Spleen (tissue), 13 donors: ENCODE measurements at places on chromosomes 11 and 22. TPM values are rescaled to one million over a fixed set of nuclear protein-coding genes. Genes with fewer than 3 reads are reported as not detected.
A peak's percentile ranks its signal among the peaks of the same experiment; 100 is the strongest.

EHF gene
- 0.46 TPM for total RNA-seq

- H3K36me3 ChIP-seq = peaks cover 6% of the 10 kb centered on the region
- no peaks in the 10 kb centered on the region for H3K27me3 ChIP-seq
- H3K27ac ChIP-seq = peak within 1 kb of the TSS; percentile 96
- peaks cover 19% of the 10 kb centered on the region for H3K4me1 ChIP-seq
- H3K4me3 ChIP-seq = peak within 1 kb of the TSS; percentile 62
Measured at GRCh38 chr22:35257321-35258190, at the start of gene HMGXB4. TSS of gene HMGXB4 (plus strand) at chr22:35257493. CDS start at chr22:35262391, 4,898 bp downstream.

GRCh38 chr11:67564230-67564629, 19.4 kb upstream of the GSTP1 start:
- H3K27ac ChIP-seq = no peak overlapping the region
- no peaks in the 10 kb centered on the region for H3K36me3 ChIP-seq
- peaks cover 3% of the 10 kb centered on the region for H3K4me1 ChIP-seq
- no peaks in the 10 kb centered on the region for H3K27me3 ChIP-seq
- no peak overlapping the region for H3K4me3 ChIP-seq

- H3K27ac ChIP-seq = no peak overlapping the region
- no peak overlapping the region for H3K4me3 ChIP-seq
- H3K4me1 ChIP-seq = peaks cover 11% of the 10 kb centered on the region
- no peak for DNase-seq
- H3K27me3 ChIP-seq = no peaks in the 10 kb centered on the region
- H3K36me3 ChIP-seq = no peaks in the 10 kb centered on the region
Measured at GRCh38 chr11:25983280-25983679, 348.6 kb upstream of the ANO3 start.

OR10D3 gene
- total RNA-seq = not detected

GRCh38 chr11:14537134-14537599, 17.0 kb upstream of the PSMA1 start:
- H3K4me3 ChIP-seq = no peak overlapping the region
- peaks cover 42% of the 10 kb centered on the region for H3K4me1 ChIP-seq
- no peak for DNase-seq
- H3K27me3 ChIP-seq = no peaks in the 10 kb centered on the region
- no peaks in the 10 kb centered on the region for H3K36me3 ChIP-seq
- H3K27ac ChIP-seq = no peak overlapping the region

SGSM1 gene
- 1.0 TPM for total RNA-seq

- H3K4me1 ChIP-seq = peaks cover 5% of the 10 kb centered on the region
- H3K27me3 ChIP-seq = no peaks in the 10 kb centered on the region
- H3K27ac ChIP-seq = no peak overlapping the region
- H3K36me3 ChIP-seq = no peaks in the 10 kb centered on the region
- DNase-seq = no peak
- no peak overlapping the region for H3K4me3 ChIP-seq
Measured at GRCh38 chr11:66183494-66184048, 84.9 kb upstream of the RAB1B start.

GRCh38 chr11:134425816-134426536, 13.9 kb upstream of the B3GAT1 start:
- H3K27me3 ChIP-seq = no peaks in the 10 kb centered on the region
- no peaks in the 10 kb centered on the region for H3K36me3 ChIP-seq
- peak; percentile 30 for DNase-seq
- no peaks in the 10 kb centered on the region for H3K4me1 ChIP-seq

DNA sequence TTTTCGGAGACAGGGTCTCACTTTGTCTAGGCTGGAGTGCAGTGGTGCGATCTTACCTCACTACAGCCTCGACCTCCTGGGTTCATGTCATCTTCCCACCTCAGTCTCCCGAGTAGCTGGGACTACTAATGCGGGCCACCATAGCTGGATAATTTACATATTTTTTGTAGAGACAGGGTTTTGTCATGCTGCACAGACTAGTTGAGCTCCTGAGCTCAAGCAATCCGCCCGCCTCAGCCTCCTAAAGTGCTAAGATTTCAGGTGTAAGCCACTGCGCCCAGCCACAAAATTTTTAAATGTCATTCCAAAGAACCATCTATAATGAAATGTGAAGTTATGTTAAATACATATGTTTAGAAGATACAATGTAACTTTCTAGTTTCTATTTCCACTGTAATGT, 4747.7 kb upstream of the OR11H1 start:
- no peaks in the 10 kb centered on the region for H3K27me3 ChIP-seq
- no peak overlapping the region for H3K27ac ChIP-seq
- no peaks in the 10 kb centered on the region for H3K36me3 ChIP-seq
- no peak overlapping the region for H3K4me3 ChIP-seq
- no peaks in the 10 kb centered on the region for H3K4me1 ChIP-seq
- DNase-seq = no peak

NTM gene
- total RNA-seq = 0.73 TPM

DNA sequence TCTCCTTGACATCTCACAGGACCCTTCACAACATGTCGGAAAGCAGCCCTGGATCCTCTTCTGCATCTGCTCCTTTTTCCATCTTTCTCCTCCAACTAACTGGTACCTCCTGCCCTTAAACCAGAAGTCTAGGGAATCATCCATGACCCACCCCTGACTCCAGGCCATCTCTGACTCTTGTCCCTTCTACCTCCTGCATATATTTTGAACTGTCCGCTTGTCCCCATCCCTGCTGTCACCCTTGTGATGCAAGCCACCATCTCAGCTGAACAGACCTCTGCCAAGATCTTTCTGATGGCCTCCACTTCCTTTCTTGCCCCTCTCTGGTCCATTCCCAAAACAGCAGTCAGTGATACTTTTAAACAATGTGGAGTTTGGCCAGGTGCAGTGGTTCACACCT, 7.0 kb downstream of the RIBC2 start:
- H3K27me3 ChIP-seq = no peaks in the 10 kb centered on the region
- DNase-seq = no peak
- no peaks in the 10 kb centered on the region for H3K4me1 ChIP-seq

DNA sequence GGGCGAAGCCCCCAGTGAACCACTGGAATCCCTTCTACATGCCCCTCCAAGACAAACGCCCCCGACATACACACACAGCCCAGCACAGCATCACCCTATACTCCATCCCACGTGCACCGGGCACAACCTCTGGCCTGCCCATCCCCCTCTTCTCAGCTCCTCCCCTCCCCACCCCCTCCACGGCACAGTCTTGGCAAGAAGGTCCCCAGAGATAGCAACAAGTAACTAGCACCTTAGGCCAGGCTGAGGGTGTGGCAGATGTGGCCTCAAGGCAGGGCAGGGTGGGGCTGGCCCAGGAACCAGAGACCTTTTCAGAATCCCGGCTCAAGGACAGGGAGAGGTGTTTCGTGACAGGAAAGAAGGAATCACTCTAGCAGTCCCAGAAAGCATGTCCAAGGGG, 54.3 kb downstream of the CYTH4 start:
- H3K4me1 ChIP-seq = peaks cover 3% of the 10 kb centered on the region
- DNase-seq = no peak
- H3K36me3 ChIP-seq = no peaks in the 10 kb centered on the region
- H3K4me3 ChIP-seq = no peak overlapping the region
- H3K27me3 ChIP-seq = peaks cover 92% of the 10 kb centered on the region

DNA sequence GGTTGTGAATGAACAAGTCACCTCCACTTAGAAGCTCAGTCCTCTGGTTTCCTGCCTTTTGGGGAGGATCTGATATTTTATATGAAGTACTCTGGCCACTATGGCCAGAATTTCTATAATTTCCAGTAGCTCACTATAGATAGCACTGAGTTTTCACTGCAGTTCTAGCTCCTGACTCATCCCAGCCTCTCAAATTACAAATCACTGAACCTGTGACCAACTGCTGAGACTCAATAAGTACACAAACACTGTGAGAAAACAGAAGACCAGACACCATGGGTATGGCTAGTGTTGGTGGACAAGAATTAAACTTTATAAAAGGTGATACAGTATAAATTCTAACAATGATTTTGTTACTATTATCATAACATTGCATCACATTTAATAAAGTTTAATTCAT, 47.1 kb upstream of the UCP3 start:
- no peaks in the 10 kb centered on the region for H3K27me3 ChIP-seq
- H3K4me3 ChIP-seq = no peak overlapping the region
- H3K4me1 ChIP-seq = no peaks in the 10 kb centered on the region
- H3K27ac ChIP-seq = no peak overlapping the region
- H3K36me3 ChIP-seq = peaks cover 87% of the 10 kb centered on the region

- peaks cover 8% of the 10 kb centered on the region for H3K27me3 ChIP-seq
- H3K4me3 ChIP-seq = peak overlapping the region; percentile 33
- DNase-seq = peak; percentile 77
- peaks cover 23% of the 10 kb centered on the region for H3K4me1 ChIP-seq
- H3K36me3 ChIP-seq = no peaks in the 10 kb centered on the region
- peak overlapping the region; percentile 32 for H3K27ac ChIP-seq
Measured at GRCh38 chr11:124075841-124076651, 34.9 kb upstream of the OR10G7 start.

DNA sequence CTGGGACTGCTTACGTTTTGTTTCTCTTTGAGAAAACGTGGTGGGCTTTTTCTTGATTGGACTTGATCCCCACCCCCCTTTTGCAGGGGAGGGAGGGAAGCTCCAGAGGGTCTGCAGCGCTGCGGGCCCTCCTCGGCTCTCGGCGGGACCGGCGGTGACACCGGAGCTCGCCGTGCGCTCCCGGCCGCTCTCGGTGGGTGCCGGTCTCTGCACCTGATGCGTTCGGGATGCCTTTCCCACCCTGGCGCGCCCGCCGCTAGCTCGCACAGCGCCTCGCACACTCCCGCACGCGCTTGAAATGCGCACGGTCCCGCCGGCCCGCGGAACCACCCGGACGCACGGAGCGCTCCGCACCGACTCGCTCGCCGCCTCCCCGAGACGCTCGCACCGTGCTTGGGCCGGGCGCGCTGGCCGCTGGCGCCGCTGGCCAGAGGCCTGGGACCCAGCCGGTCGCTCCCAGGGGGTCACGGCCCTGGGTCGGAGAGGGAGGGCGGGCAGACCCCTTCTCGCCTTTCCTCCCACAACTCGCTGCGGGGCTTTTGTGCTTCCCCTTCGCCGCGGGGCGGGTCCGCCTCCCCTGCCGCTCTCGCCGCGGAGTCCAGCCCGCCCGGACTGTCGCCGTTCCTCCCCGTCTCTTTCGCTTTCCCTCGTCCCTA, 1.0 kb downstream of the ZBTB16 start:
- H3K27ac ChIP-seq = peak overlapping the region; percentile 89
- peak; percentile 91 for DNase-seq
- peaks cover 85% of the 10 kb centered on the region for H3K4me1 ChIP-seq
- H3K36me3 ChIP-seq = peaks cover 13% of the 10 kb centered on the region
- no peaks in the 10 kb centered on the region for H3K27me3 ChIP-seq

DNA sequence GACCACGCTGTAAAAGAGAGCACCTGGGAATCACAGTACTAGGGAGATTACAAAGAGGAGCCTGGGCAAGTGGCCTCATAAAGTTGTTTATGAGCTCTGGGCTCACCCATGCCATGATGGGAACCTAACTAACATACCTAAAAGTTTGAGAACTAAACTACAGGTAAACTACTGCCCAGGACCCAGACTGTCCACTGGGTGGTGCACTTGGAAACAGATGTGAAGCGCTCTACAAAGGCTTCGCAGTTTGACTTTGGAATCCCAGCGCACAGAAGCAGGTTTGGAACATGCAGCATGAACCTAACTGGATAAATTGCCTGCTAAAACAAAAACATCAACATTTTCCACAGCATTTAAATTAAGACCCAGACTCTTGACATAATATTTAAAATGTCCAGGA, 418.6 kb downstream of the FAM181B start:
- H3K36me3 ChIP-seq = no peaks in the 10 kb centered on the region
- DNase-seq = no peak
- H3K4me1 ChIP-seq = no peaks in the 10 kb centered on the region
- H3K27me3 ChIP-seq = no peaks in the 10 kb centered on the region
- no peak overlapping the region for H3K4me3 ChIP-seq
- no peak overlapping the region for H3K27ac ChIP-seq

- H3K27ac ChIP-seq = no peak overlapping the region
- no peak for DNase-seq
- H3K36me3 ChIP-seq = no peaks in the 10 kb centered on the region
- H3K4me3 ChIP-seq = no peak overlapping the region
- no peaks in the 10 kb centered on the region for H3K27me3 ChIP-seq
- H3K4me1 ChIP-seq = no peaks in the 10 kb centered on the region
Measured at GRCh38 chr11:36019005-36019596, 75.2 kb downstream of the LDLRAD3 start.

GRCh38 chr11:110896358-110896757, 184.1 kb upstream of the ARHGAP20 start:
- no peak overlapping the region for H3K27ac ChIP-seq
- H3K27me3 ChIP-seq = no peaks in the 10 kb centered on the region
- H3K4me1 ChIP-seq = no peaks in the 10 kb centered on the region
- H3K4me3 ChIP-seq = no peak overlapping the region

DNA sequence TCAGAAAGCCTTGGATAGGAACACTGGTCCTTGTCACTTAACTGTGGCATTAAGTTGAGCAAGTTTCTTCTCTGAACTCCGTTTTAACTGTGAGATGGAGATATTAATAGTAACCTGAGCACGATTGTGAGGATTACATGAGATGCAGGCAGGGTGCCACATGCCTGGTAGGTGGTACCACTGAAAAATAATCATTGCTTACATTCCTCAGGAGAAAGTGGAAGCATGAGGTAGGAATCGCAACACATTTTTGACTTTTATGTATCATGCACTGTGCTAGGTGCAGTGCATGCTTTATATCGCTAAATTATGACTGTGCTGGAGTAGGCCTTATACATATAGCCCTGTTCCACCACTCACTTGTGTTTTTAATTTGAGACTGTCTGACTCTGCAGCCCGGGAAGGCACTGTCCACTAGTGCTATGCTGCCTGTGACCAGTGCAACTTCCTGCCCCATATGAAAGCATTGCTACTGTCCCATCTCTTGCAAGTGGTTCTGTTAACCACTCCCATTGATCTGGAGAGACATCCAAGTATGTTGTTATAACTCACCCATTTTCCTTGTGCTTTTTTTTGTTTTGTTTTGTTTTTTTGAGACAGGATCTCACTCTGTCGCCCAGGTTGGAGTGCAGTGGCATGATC, 1.0 kb downstream of the UQCR10 start:
- H3K36me3 ChIP-seq = peaks cover 23% of the 10 kb centered on the region
- peak overlapping the region; percentile 89 for H3K4me3 ChIP-seq
- H3K4me1 ChIP-seq = peaks cover 36% of the 10 kb centered on the region

DNA sequence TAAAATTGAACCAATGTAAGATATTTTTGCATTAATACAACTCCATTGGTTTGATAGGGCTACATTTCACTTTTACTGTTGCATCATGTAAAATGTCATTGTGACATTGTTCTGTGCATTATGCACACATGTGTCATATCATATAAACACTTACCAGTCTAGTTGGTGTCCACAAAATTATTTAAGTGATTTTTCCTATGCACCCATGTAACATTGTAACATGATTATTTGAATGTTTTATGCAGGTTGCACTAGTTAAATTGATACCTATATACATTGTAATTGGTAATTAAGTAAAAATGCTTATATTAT, 9.6 kb upstream of the BIRC3 start:
- H3K27me3 ChIP-seq = no peaks in the 10 kb centered on the region
- peaks cover 37% of the 10 kb centered on the region for H3K4me1 ChIP-seq
- no peak overlapping the region for H3K4me3 ChIP-seq
- DNase-seq = no peak
- H3K27ac ChIP-seq = peak overlapping the region; percentile 73
